ENCODE measurements at places on chromosomes 7 and 10. TPM values are rescaled to one million over a fixed set of nuclear protein-coding genes. Genes with fewer than 3 reads are reported as not detected.

DNA sequence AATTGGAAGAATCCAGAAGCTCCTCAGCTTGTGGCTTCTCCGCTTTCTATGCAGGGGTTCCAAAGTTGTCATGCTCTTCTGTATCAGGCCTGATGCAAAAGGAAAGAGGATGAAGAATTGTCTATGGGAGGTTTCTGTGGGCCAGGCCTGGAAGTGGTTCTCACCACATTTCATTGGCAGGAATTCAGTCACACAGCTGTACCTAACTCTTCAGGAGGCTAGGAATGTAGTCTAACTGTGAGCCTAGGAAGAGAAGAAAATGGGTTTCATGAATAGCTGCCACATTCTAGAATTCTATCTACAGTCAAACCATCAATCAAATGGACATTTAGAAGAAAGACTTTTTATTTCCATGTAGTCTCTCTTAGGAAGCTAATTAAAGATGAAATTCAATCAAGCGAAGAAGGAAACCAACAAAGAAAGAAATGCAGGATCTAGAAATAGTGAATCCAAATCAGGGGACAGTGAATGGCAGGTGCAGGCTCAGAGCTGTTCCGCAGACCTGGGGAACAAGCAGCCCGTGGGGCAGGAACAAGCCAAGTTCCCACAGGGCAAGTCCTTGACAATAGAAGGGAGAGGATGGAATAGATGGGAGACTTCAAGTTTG, 25.4 kb upstream of the USP6NL start:
- no peak for DNase-seq

- DNase-seq = no peak
These were observed 6.1 kb downstream of the PKD1L1 start for GRCh38 chr7:47942132-47942531.

PRKCQ gene
- 0.83 TPM for total RNA-seq

NANOS1 gene
- total RNA-seq = 4.1 TPM

DNA sequence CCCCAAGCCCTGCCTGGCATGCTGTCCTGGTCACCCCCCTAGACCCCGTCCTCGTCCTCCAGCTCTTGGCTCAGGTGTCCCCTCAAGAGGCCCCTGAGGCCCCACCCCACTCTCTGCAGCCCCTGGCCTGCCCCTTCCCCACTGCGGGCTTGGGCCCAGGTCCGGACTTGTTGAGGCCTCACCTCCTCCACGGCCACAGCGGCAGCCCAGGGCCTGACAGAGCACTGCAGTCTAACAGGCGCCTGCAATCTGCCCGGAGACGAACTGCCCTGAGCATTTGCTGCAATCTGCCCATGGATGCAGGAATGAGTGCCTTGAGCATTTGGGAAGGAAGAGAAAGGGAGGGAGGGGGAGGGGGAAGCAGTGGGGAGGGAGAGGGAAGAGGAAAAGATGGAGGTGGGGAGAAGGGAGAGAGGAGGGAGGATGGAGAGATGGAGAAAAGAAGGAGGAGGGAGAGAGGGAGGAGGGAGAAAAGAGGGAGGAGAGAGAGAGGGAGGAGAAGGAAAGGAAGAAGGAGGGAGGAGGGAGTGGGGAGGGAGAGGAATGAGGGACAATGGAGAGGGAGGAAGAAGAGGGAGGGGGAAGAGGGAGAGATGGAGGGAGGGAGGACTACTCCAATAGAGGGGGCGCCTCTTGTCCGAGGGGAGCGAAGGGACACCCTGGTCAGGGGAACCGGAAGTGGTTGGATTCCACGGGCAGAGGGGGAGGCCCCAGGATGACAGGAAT, 73.9 kb downstream of the PDGFA start:
- no peak for DNase-seq

DNA sequence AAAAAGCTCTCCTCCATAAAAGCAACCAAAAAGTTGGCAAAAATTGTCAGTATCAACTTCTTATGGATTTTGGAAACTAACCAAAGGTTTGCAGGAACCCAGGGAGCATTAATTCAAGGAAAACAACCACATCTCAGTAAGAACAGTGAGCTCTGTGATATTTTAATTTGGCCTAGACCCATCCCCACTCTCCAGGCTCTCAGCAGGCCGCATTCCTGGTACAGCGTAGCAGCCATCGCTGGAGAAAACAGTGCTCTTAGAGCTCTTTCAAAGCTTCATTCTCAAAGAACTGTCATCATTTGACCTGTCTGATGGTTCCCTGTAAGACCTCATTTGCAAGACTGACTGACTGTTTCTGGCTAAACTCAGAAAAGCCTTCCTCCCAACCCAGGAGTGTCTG, 81.9 kb downstream of the NUDCD3 start:
- DNase-seq = no peak

RAB19 gene
- total RNA-seq = not detected

DNA sequence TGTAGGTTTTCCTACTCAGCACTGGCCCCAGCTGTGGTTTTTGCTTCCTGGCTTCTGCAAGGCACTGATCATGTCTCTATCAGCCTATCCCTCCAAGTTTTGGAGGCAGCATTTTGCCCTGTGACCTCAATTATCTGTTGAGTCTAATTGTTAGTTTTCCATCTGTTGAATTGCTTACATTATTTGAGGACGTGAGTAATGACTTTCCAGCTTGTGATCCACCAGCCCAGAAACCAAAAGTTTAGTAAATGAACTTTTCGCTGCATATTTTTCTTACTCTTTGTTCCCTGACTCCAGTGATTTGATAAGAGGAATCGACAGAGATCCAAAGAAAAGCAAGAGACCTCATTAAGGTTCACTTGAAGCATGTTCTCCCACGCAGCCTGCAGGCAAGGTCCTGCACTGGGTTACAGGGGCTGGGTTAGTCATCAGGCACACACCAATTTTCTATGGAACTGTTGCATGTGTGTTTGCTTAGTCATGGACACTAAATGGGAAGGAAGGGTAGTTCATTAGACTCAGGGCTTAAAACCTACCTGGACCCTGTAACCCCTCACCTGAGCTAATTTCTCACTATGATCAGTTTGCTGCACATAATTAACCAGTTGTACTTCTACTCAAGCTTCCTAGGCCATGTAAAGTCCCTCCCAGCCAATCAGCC, 57.2 kb downstream of the AKR1E2 start:
- DNase-seq = no peak

ETV1 gene
- 6.6 TPM for total RNA-seq

GDF2 gene
- total RNA-seq = not detected

DNA sequence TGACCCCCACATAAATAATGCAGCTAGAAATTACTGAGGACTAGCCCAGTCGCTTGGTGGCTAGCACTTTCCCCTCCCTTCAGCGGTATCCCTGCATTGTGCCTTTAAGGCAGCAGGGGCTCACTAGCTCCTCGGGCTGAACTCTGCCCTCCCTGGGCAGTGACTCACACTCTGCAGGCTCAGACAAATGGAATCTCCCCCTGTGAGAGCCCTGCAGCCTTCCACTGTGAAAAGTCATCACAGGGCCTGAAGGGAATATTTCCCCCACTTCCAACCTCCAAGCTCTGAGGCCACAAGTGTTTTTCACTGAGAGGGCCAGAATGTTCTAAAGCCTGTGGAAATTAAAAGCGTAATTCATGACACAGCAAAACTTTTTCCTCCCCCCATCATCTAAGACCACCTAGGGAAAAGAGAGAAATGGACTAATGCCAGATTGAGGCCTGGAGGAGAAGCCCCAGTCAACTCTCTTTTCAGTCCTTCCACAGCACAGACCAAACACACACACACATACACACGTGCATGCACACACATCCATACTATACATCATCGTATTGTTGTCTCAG, 93.6 kb upstream of the COL1A2 start:
- peak; percentile 91 for DNase-seq

ASB10 gene
- total RNA-seq = not detected

GRCh38 chr7:126450269-126450671, 802.5 kb downstream of the GRM8 start:
- DNase-seq = no peak

DNA sequence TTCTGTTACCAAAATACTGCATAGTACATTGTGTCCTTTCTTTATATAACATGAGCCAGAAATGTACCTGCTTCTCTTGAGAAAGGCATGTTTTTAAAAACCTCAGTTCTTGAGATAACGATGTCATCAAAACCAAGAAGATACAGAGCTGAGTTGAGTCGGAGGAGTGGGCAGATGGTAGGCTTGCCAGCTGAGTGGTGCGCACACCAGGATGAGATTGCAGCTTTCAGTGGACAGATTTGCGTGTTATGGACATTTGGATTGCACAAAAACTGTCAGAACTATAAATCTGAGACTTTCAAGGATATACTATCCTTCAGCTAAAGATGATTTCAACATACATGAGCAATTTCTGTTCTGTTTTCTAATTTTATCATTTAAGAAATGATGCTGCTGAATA, 25.0 kb downstream of the PRKAR2B start:
- DNase-seq = no peak

DNA sequence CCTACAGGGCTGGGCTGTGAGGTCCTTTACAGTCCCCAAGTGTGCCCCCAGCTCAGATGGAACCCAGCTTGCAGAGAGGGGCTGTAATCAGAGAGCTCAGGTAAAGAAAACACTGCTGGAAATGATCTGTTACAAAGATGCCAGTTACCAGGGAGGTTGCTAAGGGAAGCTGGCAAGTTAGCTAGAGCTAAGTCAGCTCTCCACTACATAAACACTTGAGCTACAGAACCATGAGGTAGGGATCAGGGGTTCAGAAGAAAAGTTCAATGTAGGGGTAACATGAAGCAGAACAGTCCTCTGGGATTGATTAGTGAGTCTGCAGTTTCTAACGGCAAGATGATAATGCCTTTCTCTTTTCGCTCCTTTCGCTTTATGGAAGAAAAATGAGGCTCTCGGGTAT, 53.1 kb upstream of the TM9SF3 start:
- DNase-seq = no peak

SYNPO2L gene
- total RNA-seq = not detected

GRCh38 chr10:2893158-2893845, 174.0 kb upstream of the PFKP start:
- DNase-seq = no peak

DNA sequence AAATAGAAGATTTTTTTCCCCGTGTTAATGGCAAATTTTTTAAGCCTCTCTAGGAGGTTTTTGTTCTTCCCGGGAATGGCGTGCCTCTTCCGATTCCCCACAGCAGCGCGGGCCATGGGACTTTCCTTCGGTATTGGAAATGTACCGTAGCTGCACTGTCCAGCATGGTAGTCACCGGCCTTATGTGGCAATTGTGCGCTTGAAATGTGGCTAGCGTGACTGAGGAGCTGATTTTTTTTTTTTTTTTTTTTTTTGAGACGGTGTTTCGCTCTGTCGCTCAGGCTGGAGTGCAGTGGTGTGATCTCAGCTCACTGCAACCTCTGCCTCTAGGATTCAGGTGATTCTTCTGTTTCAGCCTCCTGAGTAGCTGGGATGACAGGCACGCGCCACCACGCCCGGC, 938 bp upstream of the TCTN3 start:
- DNase-seq = no peak

DNA sequence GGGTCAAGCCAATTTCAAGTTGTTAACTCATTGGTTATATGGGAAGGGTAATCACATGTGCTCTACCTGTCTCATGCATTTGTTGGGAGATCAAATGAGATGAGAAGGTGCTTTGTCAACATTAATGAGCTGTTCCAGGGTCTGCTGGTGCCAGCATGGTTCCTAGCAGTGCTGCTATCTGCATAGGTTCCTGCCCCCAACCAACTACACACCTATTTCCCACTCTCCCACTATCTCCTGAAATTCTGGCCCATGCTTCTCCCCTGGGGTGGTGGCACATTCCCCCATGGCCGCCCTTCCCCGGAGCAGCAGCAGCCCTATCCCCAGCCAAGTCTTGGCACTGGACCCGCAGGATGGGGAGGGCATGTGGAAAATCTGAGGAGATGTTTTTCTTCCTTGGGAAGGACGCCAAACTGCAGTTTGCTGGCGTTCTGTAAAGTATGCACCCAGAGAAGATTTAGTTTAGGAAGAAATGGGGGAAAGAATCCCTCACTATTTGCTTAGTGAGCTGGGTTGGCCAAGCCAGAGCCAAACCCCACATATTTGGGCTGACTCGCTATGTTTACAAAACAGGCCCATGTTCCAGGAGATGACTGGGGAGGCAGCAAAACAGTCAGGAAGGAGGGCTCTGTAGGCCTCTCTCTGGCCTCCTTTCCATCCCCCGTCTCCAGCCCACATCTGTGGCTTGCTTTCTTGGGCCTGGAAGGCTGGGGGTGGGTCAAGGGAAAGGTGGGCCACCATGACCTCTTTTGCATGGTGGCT, 42.5 kb downstream of the PPP1R3C start:
- peak; percentile 89 for DNase-seq

- DNase-seq = no peak
These were observed 105.7 kb downstream of the RPS24 start for GRCh38 chr10:78139341-78139740.

All from sigmoid colon (tissue), 7 donors.